Cortex of kidney (tissue), 1 donor: ENCODE measurements at places on chromosomes 3 and 15.

DNA sequence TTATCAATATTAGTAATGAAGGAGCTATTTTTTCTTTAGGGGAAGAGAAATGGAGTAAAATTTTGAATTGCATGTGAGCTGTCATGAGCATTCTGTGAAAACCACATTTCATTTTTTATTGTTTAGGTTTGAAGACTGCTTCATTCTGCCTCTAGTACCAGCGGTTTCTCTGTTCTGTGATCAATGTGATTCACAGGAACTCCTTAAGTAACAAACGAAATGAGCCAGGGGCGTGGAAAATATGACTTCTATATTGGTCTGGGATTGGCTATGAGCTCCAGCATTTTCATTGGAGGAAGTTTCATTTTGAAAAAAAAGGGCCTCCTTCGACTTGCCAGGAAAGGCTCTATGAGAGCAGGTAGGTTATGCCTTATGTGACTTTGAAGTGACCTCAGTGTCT lies 13.0 kb downstream of the NIPA2 start:
- DNase-seq: no peak

DNA sequence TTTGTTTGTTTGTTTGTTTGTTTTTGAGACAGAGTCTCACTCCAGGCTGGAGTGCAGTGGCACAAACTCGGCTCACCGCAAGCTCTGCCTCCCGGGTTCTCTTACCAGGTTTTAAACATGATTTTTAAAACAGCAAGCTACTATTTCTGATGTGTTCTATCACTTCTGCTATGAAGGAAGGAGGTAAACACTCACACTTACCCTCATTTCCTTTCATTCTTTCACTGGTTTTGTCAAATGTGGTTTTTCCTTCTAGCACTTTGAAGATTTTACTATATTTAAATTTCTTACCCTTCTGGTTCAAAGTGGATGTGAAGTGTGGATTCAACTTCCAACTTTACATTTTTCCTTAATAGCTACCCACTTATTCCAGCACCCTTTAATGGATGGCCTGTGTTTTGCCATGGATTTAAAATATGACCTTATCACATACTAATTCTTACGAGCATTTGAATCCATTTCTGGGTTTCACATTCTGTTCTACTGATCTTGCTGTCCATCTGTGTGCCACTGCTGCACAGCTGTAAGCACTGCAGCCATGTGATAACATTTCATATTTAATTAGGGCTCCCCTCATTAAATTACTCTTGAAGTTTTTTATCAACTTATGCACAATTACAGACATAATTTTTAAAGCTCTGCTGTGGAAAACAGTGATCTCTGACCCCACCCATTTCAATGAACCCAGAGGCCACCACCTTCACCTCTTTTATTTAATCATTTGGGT lies 42.3 kb downstream of the TXNRD3 start:
- no peak for DNase-seq

DNA sequence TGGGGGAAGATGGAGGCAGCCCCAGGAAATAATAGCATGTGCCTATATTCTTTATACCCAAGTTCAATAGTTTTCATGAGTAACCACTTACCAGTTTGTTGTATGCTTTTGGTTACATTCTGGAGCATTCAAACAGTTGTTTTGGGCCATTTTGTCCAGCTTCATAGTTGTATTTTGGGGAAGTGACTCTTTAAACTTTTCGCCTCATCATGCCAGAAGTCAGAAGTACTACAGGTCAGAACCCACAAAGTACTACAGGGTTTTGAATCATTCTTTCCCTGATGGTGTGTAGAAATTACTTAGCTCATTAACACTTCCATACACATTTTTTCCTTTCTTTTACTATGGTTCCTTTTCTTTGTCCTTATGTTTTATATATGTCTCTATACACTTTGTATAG lies 210.6 kb downstream of the ARPP21 start:
- DNase-seq: no peak

DNA sequence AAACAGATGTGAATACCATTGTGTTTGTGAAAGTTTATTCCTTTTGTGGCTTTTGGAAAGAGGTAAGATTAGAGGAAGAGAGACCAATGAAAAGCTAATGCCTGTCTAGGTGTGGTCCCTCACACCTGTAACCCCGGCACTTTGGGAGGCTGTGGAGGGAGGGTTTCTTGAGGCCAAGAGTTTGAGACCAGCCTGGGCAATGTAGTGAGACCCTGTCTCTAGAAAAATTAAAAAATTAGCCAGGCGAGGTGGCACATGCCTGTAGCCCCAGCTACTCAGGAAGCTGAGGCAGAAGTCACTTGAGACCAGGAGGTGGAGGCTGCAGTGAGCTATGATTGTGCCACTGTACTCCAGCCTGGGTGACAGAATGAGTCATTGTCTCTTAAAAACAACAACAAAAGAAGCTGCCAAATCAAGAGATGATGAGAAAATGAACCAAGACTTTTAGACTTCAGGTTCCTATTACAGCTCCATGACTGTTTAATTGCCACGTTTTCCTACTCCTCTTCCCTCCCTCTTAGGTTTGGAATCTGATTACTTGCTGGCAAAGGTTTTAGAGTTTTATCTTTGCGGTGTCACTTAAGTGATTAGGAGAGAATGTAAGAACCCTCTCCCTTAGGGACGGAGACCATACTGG lies 68.7 kb downstream of the CGNL1 start:
- DNase-seq: no peak

DNA sequence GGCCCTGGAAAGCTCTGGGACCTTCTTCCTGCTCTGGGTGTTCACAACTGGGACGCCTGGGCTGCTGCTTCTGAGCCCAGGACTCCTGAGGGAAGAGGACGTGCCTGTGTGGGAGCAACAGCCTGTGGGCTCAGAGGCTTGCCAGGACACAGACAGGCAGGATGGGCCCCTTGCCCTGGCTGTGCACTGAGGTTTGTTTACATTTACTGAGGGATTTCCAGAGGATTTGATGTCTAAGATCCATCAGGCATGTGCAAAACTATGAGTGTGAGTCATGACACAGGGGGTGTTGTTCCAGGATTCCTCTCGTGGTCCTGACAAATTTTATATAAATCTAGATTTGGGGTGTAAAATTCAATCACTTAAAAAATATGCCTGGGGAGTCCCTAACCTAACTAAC lies 10.6 kb downstream of the CCR9 start:
- DNase-seq: no peak

DNA sequence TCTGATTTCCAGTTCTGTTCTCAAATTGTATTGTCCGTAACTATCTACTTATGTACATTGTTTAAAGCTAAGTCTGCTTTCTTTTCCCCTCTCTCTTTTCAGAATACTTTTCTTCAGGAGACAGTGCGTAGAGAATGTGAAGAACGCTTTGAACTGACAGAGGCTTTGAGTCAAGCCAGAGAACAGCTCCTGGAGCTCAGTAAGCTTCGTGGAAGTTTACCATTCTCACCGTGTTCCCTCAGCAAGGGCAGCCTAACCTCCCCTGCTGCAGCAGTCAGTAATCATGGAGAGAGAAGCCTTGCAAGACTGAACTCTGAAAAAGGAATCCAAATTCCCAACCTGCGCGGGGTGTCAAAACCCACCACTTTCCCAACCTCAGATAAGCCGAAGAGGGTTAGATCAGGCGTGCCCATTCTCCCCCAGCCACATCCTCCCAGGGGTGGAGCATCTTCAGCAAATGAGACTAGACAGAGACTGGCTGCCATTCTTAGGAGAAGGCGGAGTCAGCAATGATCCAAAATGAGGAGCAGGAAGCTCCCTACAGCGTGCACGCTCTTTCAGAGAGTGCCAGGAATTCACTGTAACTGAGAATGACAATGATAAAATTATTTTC lies 114.6 kb downstream of the CCNL1 start:
- no peak for DNase-seq

DNA sequence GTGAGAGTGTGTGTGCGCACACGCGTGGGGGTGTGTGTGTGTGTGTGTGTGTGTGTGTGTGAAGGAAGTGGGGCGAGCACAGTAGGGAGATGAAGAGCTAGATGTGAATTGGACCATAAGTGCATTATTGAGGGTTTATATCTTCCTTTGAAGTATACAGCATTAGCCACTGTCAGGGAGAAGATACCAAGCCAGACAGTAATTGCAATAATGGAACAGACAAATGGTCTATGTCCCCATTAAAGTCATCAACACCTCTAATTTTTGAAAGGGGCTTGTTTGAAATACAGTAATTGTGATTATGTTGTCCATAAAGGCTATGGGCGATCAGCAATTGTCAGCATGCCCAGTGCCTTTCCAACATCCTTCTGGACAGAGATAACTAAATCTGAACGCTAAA lies 429.2 kb upstream of the NR2F2 start:
- no peak for DNase-seq
